ENCODE measurements at places on chromosomes 6 and 20.

DNA sequence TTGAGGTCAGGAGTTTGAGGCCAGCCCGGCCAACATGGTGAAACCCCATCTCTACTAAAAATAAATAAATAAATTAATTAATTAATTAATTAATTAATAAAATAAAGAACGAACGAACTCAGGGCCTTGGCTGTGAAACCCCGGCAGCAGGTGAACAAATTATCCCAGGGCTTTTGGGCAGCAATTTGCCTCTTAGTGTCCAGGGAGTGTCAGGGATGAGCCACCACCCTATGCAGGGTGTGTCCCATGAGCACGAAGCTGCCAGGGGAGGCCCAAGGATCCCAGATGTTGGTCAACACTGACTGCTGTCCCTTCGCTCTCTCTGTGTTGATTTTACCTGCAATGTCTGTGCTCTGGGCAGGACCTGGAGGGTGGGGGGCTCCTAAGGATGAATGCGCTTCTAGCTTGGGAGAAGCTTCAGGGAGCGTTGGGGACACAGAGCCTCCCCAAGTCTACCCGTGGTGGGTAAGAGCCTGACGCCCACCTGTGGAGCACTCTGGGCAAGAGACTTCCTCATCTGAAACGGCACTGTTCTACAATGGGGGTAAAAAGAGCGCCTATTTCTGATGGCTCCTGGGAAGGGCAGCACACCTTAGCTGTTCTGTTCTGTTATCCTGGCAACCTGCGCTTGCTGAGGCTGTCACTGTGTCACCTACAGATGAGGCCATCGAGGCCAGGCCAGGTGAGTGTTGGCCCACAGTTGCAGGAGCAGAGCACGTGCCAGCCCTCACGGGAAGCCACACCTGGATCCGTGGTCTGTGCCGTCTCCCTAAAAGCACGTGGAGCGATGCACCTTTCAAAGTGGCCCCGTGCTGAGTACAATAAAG, 125.5 kb upstream of the CDH4 start:
- DNase-seq: no peak

GRCh38 chr20:47127999-47128398, 228.5 kb downstream of the ZMYND8 start:
- no peak for DNase-seq

- no peak for DNase-seq
These were observed 77.0 kb downstream of the SULF2 start for GRCh38 chr20:47708140-47708807.

GRCh38 chr6:112415366-112415765, 68.2 kb downstream of the RFPL4B start:
- DNase-seq: no peak

DNA sequence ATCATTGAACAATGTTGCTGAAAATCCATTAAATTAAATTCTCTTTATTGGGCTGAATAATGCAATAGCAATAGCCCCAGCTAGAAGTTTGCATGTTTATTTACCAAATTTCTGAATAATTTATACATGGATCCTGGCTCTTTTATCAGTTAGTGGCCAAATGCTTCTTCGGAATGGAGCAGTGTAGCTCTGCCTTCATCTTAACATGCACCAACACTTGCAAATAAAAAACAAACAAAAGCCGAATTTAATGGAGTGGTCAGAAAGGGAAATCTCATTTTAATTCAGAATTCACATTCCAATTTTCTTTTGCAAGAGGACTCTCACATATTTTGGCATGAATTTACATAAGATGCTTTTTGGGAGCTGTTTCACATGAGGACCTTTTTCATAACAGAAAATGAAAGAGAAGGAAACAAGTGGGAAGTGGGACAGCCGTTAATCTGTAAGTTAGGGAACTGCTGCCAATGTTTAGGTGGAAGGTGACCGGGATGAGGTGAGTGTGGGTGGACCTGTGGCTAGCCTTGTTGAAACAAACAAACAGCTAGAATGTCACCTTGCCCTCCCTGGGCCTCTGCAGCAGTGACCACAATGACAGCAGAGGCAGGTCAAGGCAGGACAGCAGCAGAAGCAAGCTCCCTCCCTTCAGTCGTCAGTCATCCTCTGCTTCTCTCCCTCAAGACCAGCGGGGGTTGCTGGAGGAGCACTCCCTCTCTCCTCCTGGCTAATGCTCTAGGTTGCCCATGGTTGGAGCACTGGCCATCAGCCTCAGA, 73.2 kb downstream of the INSM1 start:
- no peak for DNase-seq

- DNase-seq: no peak
These were observed 84.6 kb downstream of the MAFB start for GRCh38 chr20:40604416-40604815.

DNA sequence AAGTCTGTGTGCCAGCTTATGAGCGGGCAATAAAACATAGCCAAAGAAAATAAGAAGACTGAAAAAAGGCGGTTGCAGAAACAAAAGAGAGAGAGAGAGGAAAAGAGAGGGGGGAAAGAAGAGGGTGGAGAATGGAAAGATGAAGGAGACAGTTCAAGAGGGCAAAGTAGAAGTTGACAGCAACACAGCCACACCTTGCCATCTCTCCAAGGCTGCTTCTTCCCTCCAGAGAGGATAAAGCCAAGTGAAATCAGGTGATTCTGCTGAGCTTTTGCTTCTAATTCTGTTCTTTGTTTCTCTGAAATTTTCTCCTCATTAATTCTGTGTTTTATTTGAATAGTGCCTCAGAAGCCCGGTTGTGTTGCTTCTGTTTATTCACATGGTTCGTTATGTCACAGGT, 48.5 kb downstream of the PTPRK start:
- no peak for DNase-seq

DNA sequence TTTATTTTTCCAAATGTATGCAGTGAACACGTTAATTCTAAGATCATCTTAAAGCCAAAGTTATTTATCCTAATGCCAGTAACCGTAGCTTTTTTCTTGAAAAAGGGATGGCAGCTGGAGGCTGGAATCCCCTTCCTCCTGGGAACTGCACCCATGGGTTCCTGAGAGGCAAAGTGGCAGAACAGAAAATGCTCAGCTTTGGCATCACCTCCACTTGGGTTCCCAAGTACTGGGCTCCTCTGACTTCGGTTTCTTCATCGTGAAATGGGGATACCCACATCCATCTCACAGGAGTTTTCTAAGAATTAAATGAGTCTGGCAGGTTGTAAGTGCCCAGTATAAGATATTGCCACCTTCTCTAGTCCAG, 6.2 kb upstream of the DDX43 start:
- DNase-seq: no peak

DNA sequence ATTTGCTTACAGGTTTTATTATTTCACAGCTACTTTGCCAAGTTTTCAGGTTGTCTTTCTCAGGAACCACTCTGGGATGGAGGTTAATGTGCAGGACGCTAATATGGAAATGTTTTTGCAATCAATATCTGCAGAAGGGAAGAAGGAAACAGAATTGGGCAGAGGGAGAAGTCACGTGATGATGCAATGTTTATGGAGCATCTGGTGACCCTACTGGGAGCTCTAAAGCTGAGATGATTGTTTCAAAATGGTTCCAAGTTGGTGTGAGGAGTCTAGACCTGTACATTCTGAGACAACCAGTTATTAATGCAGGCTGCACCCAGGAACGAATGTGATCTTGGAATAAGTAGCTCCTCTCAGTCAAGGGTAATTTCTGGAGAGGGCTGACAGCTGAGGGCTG, 905.4 kb upstream of the FLRT3 start:
- no peak for DNase-seq

- DNase-seq: peak; percentile 37
These were observed 512 bp downstream of the TAP1 start for GRCh38 chr6:32852844-32853540.
